Caco-2 (cell line): ENCODE measurements at places on chromosomes 5 and 9. TPM values are rescaled to one million over a fixed set of nuclear protein-coding genes. Genes with fewer than 3 reads are reported as not detected.

SHC3 gene
- 0.19 and 0.20 TPM in 2 replicates for total RNA-seq

GRCh38 chr5:159734366-159734765 lies 181.9 kb upstream of the ADRA1B start:
- H3K27me3 ChIP-seq = no peaks in the 10 kb centered on the region
- no peak overlapping the region for H3K27ac ChIP-seq
- DNase-seq = no peak
- H3K36me3 ChIP-seq = no peaks in the 10 kb centered on the region
- H3K4me1 ChIP-seq = no peaks in the 10 kb centered on the region

DNA sequence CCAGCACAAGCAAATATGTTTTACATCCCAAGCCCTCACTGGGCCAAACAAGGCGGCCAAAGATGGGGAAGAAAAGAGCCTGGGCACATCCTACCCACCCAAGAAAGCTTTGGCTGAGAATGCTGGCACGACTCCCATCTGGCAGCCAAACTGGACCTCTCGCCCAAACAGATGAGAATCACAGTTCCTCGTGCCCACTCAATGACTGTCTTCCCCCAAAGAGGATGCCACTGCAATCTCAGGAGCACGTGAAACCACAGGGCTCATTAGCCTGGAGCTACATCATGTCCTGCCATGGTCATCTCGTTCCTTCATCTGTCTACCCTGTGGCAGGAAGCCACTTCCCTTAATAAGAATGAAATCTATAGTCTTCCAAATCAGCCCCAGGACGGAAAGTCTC lies 536.8 kb downstream of the BNC2 start:
- H3K36me3 ChIP-seq = no peaks in the 10 kb centered on the region
- H3K4me1 ChIP-seq = no peaks in the 10 kb centered on the region
- H3K27me3 ChIP-seq = no peaks in the 10 kb centered on the region
- H3K27ac ChIP-seq = no peak overlapping the region

DNA sequence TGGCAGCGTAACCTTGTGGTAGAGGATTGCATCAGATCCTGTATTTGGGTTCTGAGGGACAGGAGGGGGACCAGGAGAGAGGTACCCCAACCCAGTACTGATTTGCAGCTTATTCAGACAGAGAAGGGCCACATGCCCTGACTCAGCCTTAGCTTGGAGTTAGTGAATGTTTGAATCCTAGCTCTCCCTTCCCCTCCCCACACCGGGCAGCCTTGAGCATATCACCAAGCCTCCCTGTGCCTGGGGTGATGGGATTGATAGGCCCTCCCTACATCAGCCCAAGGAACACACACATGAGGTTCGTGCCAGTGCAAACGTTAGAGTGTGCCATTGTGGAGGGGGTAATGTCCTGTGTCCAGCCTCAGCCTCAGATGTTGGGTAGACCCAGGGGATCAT lies 71.9 kb downstream of the AMBP start:
- H3K36me3 ChIP-seq = no peaks in the 10 kb centered on the region
- no peaks in the 10 kb centered on the region for H3K4me1 ChIP-seq
- H3K4me3 ChIP-seq = no peak overlapping the region
- H3K27me3 ChIP-seq = no peaks in the 10 kb centered on the region
- no peak overlapping the region for H3K27ac ChIP-seq
- DNase-seq = peak; percentile 7

- no peak for DNase-seq
- H3K4me1 ChIP-seq = no peaks in the 10 kb centered on the region
- H3K27me3 ChIP-seq = no peaks in the 10 kb centered on the region
- H3K36me3 ChIP-seq = no peaks in the 10 kb centered on the region
- no peak overlapping the region for H3K4me3 ChIP-seq
- H3K27ac ChIP-seq = no peak overlapping the region
Observed at GRCh38 chr5:153974813-153975163, 63.9 kb downstream of the FAM114A2 start.

DNA sequence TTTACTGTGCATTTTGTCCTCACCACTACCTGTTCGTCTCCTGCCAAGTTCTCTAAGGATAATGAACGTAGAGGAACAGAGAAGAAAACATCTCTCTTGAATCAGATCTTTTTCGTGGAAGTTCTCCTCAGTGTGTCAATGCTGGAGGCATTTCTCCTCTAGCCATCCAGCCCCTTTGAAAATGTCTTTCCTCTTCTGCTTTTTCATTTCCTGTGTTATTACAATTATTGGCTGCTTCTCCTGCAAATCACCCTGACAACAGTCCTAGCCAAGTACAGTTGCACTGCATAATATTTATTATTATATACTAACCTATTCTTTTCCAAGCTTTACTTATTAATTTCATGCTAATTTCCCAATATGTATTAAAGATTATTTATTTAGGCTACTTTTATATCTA lies 61.8 kb upstream of the TRPM3 start:
- no peak overlapping the region for H3K27ac ChIP-seq
- H3K4me1 ChIP-seq = no peaks in the 10 kb centered on the region
- no peak for DNase-seq
- H3K4me3 ChIP-seq = no peak overlapping the region
- no peaks in the 10 kb centered on the region for H3K36me3 ChIP-seq
- H3K27me3 ChIP-seq = no peaks in the 10 kb centered on the region

GRCh38 chr9:68492806-68493205 lies 47.9 kb downstream of the TMEM252 start:
- no peak overlapping the region for H3K27ac ChIP-seq
- no peak overlapping the region for H3K4me3 ChIP-seq
- H3K27me3 ChIP-seq = no peaks in the 10 kb centered on the region
- no peak for DNase-seq

GRCh38 chr5:153130296-153130695 lies 360.2 kb upstream of the GRIA1 start:
- no peak overlapping the region for H3K27ac ChIP-seq
- no peak overlapping the region for H3K4me3 ChIP-seq
- no peak for DNase-seq
- H3K27me3 ChIP-seq = no peaks in the 10 kb centered on the region

ZNG1C gene
- 24.8 and 29.3 TPM in 2 replicates for total RNA-seq

DNA sequence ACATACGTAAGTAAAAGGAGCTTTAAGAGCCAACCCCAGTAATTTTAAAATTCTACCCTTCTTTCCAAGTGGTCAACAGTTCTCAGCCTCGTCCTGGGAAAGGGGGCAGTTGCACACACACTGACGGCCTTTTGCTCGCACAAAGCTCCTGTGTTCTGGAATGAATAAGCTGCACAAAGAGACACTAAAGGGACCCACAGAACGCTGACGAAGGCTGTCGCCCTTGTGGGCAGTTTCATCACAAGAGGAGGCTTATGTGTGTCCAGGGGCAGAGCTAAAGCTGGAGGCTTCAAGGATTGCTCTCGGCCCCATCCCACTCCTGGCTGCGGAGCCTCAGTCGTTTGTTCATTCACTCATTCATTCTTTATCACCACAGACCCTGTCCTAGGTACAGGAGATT lies 67.0 kb upstream of the NEK6 start:
- no peaks in the 10 kb centered on the region for H3K4me1 ChIP-seq
- DNase-seq = no peak
- H3K27me3 ChIP-seq = no peaks in the 10 kb centered on the region; the same call in 1 of the 2 replicates
- H3K4me3 ChIP-seq = no peak overlapping the region
- H3K27ac ChIP-seq = no peak overlapping the region
- no peaks in the 10 kb centered on the region for H3K36me3 ChIP-seq

- H3K27me3 ChIP-seq = no peaks in the 10 kb centered on the region
- no peak overlapping the region for H3K27ac ChIP-seq
- H3K4me1 ChIP-seq = peaks cover 12% of the 10 kb centered on the region
- no peaks in the 10 kb centered on the region for H3K36me3 ChIP-seq
- peak; percentile 12 for DNase-seq
Observed at GRCh38 chr5:133885566-133885965, 82.9 kb downstream of the C5orf15 start.

- no peaks in the 10 kb centered on the region for H3K4me1 ChIP-seq
- no peaks in the 10 kb centered on the region for H3K36me3 ChIP-seq
- no peak overlapping the region for H3K4me3 ChIP-seq
- no peak for DNase-seq
- no peak overlapping the region for H3K27ac ChIP-seq
Observed at GRCh38 chr5:95617057-95617456, 2.8 kb upstream of the GPR150 start.

SLC6A7 gene
- total RNA-seq = not detected in 2 replicates

DNA sequence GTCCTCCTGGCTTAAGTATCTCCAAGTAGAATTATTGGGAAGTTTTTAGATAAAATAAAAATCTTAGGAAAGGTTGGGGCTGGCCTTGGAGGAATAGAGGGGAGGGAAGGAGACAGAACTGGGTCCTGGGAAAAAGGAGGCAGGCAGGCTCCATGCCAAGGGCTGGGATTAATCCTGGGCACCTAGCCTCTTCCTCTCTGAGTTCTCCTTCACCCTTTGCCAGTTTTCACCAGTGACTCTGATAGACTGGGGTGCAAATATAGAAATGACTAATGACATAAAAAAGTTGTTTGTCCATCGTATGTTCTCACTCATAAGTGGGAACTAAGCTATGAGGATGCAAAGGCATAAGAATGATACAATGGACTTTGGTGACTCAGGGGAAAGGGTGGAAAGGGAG lies 81.9 kb downstream of the RMI1 start:
- DNase-seq = no peak
- H3K4me1 ChIP-seq = no peaks in the 10 kb centered on the region
- H3K4me3 ChIP-seq = no peak overlapping the region
- no peaks in the 10 kb centered on the region for H3K36me3 ChIP-seq
